HFF-Myc (cell line): ENCODE measurements at places on chromosomes 7 and 10.

DNA sequence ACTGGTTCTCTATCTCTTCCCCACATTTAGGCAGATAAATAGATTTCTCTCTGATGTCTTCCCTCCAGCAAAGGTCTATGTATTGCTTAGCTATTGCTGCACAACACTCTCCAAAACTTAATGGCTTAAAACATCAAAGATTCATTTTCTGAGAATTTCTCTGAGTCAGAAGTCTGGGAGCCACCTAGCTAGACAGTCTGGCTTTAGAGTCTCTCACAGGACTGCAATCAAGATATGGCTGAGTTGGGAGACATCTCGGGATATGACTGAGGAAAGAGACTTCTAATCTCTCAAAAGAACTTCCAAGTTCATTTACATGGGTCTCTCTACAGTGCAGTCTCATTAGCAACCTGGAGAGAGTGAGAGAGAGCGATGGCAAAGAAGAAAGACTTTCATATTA lies 553.6 kb upstream of the GHITM start:
- no peak for DNase-seq

GRCh38 chr7:140025814-140026433 lies 36.8 kb downstream of the PARP12 start:
- no peak for DNase-seq

- DNase-seq: no peak
Measured at GRCh38 chr10:50341987-50342386, 90.7 kb upstream of the ASAH2 start.

- DNase-seq: no peak
Measured at GRCh38 chr10:101123085-101123814, 7.8 kb upstream of the TLX1 start.

- DNase-seq: no peak
Measured at GRCh38 chr7:112283382-112283910, 77.0 kb downstream of the ZNF277 start.

- DNase-seq: no peak
Measured at GRCh38 chr7:3712841-3713240, 411.8 kb downstream of the SDK1 start.

GRCh38 chr10:73763343-73763742 lies 18.5 kb upstream of the CHCHD1 start:
- no peak for DNase-seq

DNA sequence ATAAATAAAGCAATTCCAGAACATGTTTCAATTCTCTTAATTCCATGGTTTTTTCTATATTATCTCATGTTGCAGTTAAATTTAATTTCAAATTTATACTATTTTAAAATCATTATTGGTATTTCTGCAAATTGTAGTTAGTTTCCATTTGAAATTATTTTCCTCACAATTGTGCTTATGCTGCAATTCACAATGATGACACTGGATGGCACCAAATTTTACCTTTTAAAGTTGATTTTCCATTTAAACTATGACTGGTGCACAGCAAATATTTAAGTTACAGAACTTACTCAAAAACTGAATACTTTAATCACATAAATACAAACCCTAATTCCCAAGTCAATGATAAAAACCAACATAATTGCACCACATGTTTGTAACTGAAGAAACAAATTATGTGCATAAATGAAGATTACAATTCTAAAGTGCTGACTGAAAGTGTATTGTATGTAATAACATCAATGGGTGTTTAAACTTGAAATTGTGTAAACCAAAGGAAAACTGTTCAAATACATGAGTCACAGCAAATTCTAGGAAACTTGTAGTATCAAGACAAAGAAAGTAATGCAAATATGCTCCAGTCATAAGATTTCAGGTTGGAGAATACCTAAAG lies 75.3 kb upstream of the AASS start:
- no peak for DNase-seq

DNA sequence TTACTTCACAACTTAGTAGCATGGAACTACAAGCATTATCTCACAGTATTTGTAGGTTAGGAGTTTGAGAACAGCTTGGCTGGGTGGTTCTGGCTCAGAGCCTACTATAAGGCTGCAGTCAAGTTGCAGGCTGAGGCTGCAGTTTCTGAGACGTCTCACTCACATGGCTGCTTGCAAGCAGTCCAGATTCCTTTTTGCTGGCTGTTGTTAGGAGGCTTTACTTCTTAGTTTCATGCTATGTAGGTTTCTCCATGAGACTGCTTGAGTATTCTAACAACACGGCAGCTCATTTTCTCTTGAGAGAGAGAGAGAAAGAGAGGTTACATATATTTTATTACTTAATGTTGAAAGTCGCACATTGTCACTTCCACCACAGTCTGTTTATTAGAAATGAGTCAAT lies 1073.9 kb downstream of the NXPH1 start:
- DNase-seq: no peak
